ENCODE measurements at places on chromosomes 2 and 18. TPM values are rescaled to one million over a fixed set of nuclear protein-coding genes. Genes with fewer than 3 reads are reported as not detected.

DNA sequence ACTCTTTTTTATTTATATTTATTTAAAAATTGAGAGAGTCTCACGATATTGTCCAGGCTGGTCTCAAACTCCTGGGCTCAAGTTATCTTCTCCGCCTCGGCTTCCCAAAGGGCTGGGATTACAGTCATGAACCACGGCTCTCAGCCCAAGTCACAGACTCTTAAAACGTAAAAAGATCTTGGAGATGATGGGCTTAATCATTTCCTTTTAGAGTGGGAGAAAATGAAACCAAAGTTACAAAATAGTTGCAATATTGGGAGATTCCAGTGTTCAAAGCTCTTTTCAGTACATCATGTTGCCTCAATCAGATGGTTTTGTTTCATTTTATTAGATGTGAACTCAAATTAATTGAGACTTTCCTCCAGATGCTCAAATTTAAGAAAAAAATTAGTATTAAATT is 151.4 kb upstream of the XPO1 start:
- DNase-seq, result no peak

DNA sequence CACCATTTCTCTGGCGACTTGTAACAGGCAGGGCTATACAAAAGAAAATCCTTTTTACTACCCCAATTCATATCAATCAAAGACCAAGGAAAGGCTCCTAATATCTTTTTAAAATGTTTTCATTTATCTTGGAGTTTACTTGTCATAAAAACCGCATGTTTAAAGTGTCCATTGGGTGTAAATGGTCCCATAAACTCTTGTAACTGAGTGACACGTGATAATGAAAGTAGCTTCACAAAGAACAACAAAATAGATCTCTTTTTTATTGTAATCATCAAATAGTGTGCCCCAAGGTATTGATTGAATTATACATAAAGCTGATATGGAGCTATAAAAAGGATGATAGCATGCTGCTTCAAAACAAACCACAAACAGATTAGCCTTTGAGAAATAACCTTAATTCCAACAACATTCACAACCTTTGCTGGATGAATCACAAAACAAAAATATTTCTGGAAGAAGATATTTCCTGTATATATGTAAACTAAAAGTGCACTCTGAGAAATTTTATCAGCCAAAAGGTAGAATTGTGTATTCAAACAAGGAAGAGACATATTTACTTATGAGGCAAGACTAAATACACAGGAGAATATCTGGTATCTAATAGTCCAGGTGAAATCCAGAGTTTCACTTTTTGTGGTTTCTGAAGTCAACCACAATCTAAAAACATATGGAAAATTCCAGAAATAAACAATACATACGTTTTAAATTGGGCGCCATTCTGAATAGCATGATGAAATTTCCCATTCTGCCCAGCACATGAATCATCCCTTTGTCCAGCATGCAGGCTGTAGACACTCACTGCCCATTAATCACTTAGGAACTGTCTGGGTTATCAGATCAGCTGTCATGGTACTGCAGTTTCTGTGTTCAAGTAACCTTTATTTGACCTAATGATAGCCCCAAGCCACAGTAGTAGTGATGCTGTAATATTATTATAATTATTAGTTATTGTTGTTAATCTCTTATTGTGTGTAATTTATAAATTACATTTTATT is 237.5 kb downstream of the PIK3C3 start:
- no peak for DNase-seq

DNA sequence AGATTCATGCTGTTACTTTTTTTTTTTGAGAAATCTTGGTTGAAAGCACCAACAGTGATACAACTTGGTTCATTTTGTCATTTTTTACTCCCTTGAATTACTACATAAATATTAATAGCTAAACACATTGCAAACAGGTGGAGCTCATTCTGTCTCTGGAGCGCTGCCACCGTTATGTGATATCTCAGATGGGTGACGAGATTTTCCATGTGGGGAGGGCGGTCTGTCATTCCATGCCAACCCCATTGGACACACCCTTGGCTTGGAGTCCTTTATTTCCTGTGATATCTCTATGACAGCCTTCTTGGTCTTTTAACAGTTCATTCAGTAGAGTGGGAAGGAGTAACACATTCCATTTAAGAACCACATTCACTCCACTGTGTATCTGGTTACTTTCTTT is 794.8 kb downstream of the SATB2 start:
- no peak for DNase-seq

- DNase-seq, result peak; percentile 95
Observed at GRCh38 chr2:138060301-138060635, 96.0 kb downstream of the HNMT start.

GRCh38 chr2:221816566-221816965 is 244.5 kb upstream of the EPHA4 start:
- no peak for DNase-seq

GRCh38 chr18:23897733-23898132 is 116.8 kb upstream of the TTC39C start:
- no peak for DNase-seq

DNA sequence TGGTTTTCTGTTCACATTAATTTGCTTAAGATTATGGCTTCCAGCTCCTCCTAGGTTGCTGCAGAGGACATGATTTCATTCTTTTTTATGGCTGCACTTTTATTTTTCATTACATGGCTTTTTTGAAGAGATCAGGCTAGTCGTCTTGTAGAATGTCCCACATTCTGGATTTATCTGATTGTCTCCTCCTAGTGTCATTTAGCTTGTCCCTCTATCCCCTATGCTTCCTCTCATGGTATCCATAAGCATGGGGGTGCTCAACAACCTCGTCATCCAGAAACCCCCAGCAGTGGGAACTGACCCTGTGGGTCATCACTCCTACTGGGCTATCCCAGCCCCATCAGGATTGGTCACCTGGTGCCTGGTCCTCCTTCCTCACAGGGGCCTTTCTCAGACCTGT is 49.6 kb downstream of the SERTAD2 start:
- DNase-seq, result no peak

- no peak for DNase-seq
Observed at GRCh38 chr2:109648041-109648527, 33.9 kb downstream of the SOWAHC start.

DNA sequence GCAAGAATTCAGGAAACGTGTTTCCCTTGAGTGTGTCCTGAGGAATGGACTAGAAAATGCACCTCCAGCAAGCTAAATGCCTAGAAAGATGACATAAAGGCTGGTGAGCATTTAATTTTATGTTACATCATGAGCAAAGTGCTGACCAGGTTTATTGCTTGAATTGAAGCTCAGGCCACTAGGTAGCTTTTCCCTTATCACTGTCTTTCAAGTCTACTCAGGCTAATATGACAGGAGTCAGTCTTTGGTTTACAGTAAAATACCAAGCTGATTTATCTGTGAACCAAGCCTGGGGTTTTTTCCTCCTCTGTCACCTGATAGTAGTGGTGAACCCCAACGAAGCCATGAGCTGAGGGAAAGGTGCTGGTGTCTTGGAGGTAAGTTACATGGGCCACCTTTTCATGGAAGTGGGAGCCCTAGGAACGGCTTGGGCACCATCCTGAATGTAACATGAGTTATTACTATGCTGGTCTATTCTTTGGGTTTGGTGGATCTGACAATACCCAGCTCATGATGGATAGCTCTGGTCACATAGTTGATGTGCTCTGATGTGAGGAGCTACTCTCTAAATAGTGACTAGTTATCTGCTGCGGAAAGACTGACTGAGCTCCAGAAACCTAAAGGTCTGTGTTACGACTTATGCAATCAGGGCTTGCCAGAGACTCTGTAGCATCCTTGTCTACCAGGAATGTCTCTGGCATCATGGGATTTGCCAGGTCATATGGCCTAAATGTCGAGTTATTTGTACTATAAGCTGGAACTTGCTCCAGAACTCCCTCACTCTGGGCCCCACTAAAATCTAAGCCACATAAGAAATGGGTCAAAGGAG is 39.8 kb downstream of the NUP35 start:
- no peak for DNase-seq

GRCh38 chr2:161161074-161161706 is 962 bp downstream of the TANK start:
- DNase-seq, result no peak

DNA sequence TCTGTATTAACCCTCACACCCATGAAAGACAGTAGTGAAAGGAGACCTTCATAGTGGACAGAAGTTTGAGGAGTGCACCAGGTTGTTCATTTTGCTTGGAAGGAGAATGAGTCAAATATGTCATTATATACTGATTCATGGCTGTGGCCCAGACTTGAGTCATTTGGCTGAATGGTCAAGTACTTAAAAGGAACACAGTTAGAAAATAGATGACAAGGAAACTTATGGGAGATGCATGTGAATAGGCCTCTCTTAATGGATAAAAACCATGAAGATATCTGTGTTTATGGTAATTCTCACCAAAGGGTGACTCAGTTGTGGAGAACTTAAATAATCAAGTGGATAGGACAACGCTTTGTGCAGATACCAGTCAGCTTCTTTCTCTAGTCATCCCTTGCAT is 524.7 kb upstream of the CNTNAP5 start:
- DNase-seq, result no peak

DNA sequence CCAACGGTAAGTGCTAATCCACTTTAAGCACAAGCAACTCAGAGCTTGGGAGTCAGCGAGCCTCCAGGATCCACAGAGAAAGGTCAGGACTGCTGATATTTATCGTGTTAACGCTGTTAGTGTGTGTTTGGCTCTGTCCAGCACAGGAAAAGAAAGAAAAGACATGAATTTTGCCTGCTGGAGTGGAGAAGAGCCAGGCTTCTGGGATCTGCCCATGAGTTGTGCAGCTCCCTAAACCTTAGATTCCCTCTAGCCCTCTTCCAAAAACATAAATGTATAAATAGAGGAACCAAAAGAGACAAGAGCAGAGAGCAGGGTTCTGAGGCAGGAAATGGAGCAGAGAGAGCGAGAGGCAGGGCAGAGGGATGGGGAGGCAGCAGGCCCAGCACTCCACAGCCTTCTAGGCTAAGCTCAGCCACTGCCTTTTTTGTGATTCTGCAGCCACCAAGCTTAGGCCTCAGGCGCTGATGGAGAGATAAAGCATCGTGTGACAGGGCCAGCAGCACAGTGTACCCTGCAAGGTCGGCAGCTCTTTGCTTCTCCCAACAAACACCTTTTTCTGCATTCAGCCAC is 14.5 kb upstream of the MAT2A start:
- DNase-seq, result peak; percentile 63

DNA sequence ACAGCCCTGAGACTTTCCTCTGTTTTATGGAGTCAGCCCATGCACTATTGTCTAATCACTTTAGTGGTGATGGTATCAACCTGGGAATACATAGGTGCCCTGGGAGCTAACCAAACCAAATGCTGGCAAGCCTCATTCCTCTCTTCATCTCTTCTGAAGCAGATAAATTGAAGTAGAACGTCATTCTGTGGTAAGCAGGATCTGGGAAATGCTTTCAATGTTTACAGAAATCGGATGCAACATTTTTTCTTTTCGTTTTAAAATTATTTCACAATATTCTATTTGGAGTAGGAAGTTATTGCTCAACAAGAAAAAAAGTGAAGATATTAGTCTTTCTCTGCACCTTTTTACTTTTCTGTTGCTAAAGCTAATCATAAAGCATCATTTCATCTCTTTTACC is 114.2 kb downstream of the RBMS1 start:
- DNase-seq, result no peak

GRCh38 chr2:55061523-55062344 is 11.5 kb upstream of the RTN4 start:
- DNase-seq, result no peak

- DNase-seq, result no peak
Observed at GRCh38 chr2:234571620-234572407, 74.9 kb upstream of the ARL4C start.

DNA sequence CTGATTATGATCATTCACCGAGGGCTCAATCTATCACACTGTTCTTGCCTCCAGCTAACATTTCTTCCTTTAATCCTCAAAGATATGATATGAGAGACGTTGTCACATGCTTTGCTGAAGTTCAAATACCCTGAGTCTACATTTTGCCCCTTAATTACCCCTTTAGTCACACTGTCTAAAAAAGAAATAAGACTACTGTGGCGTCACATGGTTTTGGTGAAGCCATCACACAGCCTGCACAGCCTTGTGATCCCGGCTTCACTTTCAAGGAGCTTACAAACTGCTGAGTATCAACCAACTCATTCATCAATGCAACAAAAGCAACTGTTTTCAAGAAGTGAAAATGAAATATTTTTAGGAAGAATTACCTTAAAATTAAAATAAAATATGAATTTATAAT is 31.9 kb upstream of the SOCS6 start:
- DNase-seq, result no peak

DNA sequence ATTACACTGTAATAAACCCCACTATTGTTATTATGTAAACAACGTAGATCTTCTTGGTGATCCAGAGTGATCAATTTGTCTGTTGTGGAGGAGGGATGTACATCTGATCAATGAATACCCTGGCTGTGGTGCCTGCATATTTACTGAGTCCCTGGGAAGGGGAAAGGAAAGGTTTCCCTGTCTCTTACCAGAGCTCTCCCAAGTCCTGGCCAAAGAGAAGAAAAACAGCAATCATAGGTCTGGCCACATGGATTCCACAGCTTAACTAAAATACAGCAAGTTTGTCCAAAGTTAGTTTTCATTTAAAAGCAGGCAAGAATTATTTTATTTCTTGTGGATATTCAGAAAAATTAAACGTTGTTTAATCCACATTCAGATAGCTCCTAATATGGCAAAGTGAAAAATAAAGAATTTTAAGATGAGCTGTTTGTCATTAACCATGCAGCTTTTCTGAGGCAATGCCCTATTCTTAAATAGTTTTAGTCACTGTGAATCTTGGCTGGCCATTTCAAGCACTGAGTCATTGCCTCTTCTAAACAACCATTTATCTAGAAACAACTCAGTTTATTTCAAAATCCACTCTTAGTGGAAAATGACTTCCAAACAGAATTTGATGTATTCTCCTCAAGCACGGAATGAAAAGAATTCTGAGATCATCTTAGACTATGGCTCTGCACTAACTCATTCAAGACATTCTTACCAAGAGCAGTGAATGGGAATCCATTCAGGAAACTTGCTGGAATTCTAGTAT is 1004.4 kb upstream of the CDH2 start:
- no peak for DNase-seq

DNA sequence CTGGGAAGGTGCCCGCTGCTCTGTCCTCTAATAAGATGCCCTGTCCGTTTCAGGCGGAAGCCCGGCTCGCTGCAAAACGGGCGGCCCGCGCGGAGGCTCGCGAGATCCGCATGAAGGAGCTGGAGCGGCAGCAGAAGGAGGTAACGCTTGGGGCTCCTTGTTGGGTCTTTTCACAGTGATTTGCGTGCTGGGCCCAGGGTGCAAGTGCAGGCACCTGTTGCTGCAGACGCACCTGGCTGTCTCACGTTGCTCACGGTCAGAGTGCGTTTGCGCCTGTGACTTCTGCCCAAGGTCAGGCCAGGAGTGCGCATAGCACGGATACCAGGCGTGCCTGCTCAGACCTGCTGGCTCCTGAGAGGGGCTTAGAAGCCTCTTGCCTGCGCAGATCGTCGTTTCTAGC is 81.1 kb downstream of the LRRFIP1 start:
- DNase-seq, result no peak

Gene GYPC
- total RNA-seq, result 98.1 TPM

Gene CHMP3
- total RNA-seq, result 162 TPM

Gene CERKL
- total RNA-seq, result not detected

Gene DYSF
- 45.4 TPM for total RNA-seq
